MM.1S (cell line): ENCODE measurements at places on chromosomes 6 and 20.

- no peak overlapping the region for H3K4me3 ChIP-seq
- no peak overlapping the region for H3K27ac ChIP-seq
- no peaks in the 10 kb centered on the region for H3K4me1 ChIP-seq
Observed at GRCh38 chr6:23705697-23706096, 420.3 kb upstream of the NRSN1 start.

DNA sequence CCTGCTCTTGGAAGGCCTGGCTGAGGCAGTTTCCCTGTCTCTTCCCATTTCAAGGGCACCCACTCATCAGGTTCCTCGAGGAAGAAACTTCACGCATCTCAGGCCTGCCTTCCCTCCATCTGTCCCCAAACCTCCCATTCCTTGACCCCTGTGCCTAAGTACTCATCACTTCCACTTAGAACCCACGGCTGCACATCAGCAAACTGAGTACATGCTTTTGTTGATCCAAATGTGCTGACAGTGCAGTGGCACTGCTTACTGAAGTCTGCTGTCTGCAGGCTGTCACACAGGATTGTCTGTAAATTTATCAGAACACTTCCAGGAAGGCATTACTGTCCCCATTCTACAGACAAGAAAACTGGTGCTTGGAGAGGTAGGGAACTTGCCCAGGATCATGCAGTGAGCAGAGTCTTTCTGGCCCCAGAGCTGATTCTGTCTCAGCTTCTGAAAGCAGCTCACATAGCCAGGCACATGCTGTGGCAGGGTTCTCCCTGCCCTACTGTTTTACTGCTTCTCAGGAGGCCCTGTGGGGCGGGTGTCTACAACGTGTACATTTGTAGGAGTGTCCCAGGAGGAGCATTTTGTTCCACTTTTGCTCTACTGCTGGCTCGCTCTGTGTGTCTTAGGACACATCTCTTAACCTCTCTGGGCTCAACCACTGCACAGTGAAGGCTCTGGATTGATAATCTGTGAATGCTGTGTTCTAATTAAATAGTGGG, 64.2 kb upstream of the XRN2 start:
- no peaks in the 10 kb centered on the region for H3K27me3 ChIP-seq
- DNase-seq: no peak
- H3K4me1 ChIP-seq: no peaks in the 10 kb centered on the region

GRCh38 chr20:33686984-33687366, 790 bp upstream of the E2F1 start:
- DNase-seq: no peak
- no peak overlapping the region for H3K27ac ChIP-seq
- no peaks in the 10 kb centered on the region for H3K27me3 ChIP-seq
- peaks cover 14% of the 10 kb centered on the region for H3K4me1 ChIP-seq
- no peaks in the 10 kb centered on the region for H3K36me3 ChIP-seq
- peak overlapping the region; percentile 58 for H3K4me3 ChIP-seq

DNA sequence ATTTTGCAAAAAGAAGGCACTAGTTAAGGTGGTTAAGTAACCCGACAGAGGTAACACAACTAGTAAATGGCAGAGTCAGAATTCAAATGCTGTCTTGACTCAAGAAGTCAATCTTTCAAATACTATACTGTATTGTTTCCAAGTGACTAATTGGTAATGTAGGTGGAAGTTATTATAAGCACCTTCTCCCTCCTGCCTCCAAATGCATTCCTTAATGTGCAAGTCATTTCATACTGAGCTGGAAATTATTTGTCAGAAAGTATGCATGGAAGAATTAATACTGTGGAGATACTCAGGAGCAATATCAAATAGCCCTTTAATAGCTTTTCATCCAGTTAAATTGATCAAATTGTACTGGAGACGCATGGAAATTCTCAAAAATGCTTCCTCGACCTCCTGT, 579.1 kb downstream of the DOK5 start:
- no peak overlapping the region for H3K4me3 ChIP-seq
- no peak overlapping the region for H3K27ac ChIP-seq
- no peaks in the 10 kb centered on the region for H3K4me1 ChIP-seq
- no peak for DNase-seq

GRCh38 chr6:40138273-40138720, 204.0 kb upstream of the MOCS1 start:
- no peaks in the 10 kb centered on the region for H3K36me3 ChIP-seq
- DNase-seq: no peak
- H3K27ac ChIP-seq: no peak overlapping the region
- H3K4me3 ChIP-seq: no peak overlapping the region
- H3K27me3 ChIP-seq: no peaks in the 10 kb centered on the region

- H3K27me3 ChIP-seq: peaks cover 96% of the 10 kb centered on the region
- H3K4me1 ChIP-seq: peaks cover 21% of the 10 kb centered on the region
- H3K27ac ChIP-seq: no peak overlapping the region
- no peak for DNase-seq
Observed at GRCh38 chr6:2639167-2639566, 111.6 kb downstream of the MYLK4 start.
